ENCODE measurements at places on chromosomes 11 and 22. TPM values are rescaled to one million over a fixed set of nuclear protein-coding genes. Genes with fewer than 3 reads are reported as not detected.
A peak's percentile ranks its signal among the peaks of the same experiment; 100 is the strongest.

DNA sequence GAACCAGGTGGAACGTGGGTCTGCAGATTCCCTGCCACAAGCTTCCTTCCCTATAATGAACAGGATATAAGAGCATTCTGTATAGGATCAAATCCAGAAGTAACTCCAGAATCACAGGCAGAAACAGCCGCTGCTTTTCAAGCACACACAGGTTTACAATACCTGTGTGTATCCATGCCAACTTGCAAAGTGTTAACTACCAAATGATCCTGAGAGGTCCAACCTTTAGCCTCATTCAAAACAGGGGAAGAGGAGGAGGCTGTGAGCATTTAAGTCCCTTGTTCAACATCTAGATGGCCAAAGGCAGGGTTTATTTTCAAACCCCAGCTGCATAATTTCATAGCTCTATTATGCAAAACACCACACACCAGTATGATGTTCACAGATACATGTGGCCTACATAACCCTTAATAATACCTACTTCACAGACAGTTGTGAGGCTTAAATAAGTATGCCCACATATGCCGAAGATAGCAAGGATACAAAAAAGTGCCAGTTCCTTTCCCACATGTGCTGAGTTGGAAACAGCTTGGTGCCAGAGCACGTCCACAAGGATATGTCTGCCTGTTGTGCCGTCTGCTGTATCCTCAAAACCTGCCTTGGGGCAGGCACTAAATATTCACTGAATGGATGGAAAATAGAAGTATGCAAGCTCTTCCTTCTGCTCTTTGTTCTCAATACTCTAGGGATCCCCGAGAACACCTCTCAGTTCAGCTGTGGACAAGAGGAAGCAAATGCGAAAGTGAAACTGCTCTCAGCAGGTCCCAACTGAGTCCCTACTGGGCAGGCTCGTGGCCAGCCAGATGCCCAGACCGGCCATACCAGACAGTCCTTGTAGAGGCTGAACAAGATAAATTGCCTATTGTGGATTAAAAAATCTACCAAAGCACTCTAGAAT lies 66.8 kb downstream of the LARGE1 start:
- peak overlapping the region; percentile 21 for H3K4me3 ChIP-seq
- peak overlapping the region; percentile 16 for H3K27ac ChIP-seq
- peak; percentile 35 for DNase-seq
- H3K27me3 ChIP-seq = no peaks in the 10 kb centered on the region

DNA sequence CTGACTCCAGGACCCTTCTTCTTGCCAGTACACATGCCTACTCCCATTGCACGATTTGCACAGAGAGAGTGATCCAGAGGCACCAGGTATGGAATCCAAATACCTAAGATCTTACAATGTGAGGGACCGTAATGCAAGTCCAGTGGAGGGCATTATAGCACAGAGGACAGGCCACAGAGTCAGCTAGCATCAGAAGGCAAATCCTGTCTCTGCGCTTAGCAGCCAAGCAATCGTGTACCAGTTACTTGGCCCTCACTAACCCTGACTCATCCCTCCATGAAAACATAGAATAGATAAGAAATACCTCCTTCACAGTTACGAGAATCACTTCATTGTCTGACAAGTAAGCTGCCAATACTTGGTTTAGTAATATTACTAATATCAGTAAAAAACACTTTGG lies 69.7 kb upstream of the SLC6A5 start:
- no peaks in the 10 kb centered on the region for H3K4me1 ChIP-seq
- H3K36me3 ChIP-seq = no peaks in the 10 kb centered on the region
- H3K27me3 ChIP-seq = no peaks in the 10 kb centered on the region
- H3K4me3 ChIP-seq = no peak overlapping the region
- no peak overlapping the region for H3K27ac ChIP-seq

- H3K27ac ChIP-seq = no peak overlapping the region
- H3K4me3 ChIP-seq = no peak overlapping the region
- no peak for DNase-seq
- H3K36me3 ChIP-seq = no peaks in the 10 kb centered on the region
Observed at GRCh38 chr11:77401486-77402217, 72.2 kb downstream of the PAK1 start.

Gene PRODH
- total RNA-seq = 147 TPM

- H3K27ac ChIP-seq = no peak overlapping the region
- DNase-seq = no peak
- no peak overlapping the region for H3K4me3 ChIP-seq
- H3K36me3 ChIP-seq = no peaks in the 10 kb centered on the region
- H3K27me3 ChIP-seq = no peaks in the 10 kb centered on the region
- H3K4me1 ChIP-seq = peaks cover 10% of the 10 kb centered on the region
Observed at GRCh38 chr22:37229805-37230672, 14.0 kb downstream of the RAC2 start.

Gene AMPD3
- 1.8 TPM for total RNA-seq

All from tibial nerve (tissue), 4 donors.